Renal cortex interstitium (tissue), 15 donors: ENCODE measurements at places on chromosomes 2 and 18.

- no peak for DNase-seq
Measured at GRCh38 chr18:54479365-54479764, 111.7 kb upstream of the DYNAP start.

- no peak for DNase-seq
Measured at GRCh38 chr2:172307800-172308199, 119.6 kb upstream of the ITGA6 start.

DNA sequence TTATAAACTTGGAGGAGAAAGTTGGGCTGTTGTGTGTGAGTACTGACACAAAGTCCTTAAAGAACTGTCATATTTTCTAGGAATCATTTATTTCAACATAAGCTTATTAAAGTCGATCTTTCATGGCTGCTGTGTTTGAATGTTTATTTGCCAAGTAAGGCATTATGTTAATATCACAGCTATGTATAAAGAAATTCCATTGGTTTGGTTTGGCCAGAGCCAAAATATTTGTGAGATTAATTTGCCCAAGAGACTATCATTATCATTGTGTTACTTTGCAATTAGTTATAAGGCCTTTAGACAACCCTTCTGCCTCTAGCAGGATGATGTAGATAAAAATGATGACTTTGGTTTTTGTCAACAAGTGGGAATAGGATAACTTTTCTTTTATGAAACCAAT is 240.6 kb upstream of the NT5C1B start:
- no peak for DNase-seq

GRCh38 chr2:219902891-219903552 is 275.6 kb downstream of the SLC4A3 start:
- DNase-seq: peak; percentile 28

GRCh38 chr18:55114876-55115275 is 155.6 kb upstream of the CCDC68 start:
- DNase-seq: no peak

GRCh38 chr2:192029089-192029488 is 165.6 kb downstream of the TMEFF2 start:
- no peak for DNase-seq

- no peak for DNase-seq
Measured at GRCh38 chr2:235505181-235505741, 11.4 kb downstream of the AGAP1 start.

DNA sequence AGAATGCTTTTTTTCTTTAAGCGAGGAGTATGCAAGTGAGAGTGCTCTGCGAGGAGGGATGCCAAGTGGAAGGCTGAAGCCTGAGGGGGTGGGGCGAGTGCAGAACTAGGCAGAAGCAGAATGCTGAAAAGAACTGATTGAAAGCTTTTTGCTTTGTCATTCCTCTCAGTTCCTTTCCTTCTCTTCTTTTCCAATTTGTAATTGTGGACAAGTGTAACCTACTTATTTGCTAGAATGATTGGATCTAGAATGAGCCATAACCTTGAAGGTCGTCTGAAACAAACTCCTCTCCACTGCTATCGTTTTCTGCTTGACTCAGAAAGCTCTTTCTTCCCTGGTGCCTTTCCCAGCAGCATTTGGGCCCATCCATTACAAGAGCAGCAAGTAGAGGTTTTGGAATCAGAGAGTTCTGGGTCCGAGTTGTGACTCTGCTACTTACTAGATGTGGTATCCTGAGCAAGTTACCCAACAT is 115.3 kb downstream of the METTL8 start:
- no peak for DNase-seq

DNA sequence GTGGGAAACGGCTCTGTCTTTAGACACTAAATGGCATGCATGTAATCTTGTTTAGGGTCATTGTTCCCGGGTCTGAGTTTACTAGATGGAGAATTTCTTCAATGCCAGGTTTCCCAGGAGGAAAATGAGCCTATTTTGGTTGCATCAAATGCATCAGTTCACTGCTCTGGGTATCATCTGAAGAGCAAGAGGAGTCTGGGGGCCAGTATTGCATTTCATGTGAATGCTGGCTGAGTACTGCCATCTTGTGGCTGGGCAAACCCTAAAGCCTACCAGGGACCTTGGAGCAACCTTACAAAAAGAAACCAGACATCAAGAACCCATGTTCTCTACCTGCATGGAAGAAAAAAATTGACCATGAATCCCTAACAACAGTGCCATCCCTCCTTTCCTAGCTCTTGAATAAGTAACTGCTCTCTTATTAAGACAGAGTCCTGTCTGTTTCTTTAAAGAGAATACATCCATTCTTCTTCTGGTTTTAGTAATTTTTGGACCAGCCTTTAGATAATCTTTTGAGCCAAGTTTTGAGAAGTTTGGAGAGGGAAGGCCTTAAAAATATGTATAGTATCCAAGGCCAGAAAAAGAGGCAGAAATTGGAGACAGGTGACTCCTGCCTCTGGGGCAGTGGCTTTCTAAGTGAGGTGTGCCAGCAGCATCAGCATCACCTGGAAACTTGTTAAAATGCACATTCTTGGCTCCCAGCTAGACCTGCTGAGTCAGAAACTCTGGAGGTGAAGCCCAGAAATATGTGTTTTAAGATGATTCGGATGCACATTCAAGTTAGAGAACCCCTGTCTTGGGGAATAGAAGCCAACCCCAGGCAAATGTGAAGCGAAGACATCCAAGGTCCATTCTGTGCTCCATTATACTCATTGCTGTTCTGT is 261.0 kb upstream of the CXCR4 start:
- peak; percentile 28 for DNase-seq

DNA sequence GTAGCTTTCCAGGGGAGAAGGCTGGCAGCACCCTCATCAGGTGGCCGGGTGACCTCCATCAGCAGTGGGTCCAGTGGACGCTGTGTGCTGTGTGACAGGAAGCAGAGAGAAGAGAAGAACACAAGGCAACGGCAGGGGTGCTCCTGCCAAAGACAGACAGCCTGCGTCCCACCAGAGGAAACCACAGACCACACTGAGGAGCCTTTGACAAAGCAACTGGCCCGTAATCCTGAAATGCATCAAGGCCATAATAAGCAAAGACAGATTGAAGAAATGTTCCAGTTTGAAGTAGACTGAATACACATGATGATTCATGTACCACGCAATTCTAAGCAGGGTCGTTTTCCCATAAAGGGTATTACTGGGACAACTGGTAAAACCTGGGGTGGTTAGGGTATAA is 172.4 kb downstream of the FBXO15 start:
- no peak for DNase-seq

DNA sequence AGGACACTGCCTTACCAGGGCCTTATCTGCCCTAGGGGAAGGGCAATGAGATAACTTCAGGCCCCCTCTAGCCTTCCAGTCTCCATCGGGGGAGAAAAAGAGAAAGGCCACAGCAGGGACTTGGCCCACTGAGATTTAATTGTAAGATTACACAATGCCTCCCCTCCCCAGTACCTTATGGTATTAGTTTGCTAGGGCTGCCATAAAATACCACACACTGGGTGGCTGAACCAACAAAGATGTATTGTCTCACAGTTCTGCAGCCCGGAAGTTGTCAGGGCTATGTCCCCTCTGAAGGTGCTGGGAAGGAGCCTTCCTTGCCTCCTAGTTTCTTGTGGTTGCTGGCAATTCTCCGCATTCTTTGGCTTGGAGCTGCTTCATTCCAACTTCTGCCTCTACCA is 34.8 kb upstream of the SPATA3 start:
- DNase-seq: no peak

DNA sequence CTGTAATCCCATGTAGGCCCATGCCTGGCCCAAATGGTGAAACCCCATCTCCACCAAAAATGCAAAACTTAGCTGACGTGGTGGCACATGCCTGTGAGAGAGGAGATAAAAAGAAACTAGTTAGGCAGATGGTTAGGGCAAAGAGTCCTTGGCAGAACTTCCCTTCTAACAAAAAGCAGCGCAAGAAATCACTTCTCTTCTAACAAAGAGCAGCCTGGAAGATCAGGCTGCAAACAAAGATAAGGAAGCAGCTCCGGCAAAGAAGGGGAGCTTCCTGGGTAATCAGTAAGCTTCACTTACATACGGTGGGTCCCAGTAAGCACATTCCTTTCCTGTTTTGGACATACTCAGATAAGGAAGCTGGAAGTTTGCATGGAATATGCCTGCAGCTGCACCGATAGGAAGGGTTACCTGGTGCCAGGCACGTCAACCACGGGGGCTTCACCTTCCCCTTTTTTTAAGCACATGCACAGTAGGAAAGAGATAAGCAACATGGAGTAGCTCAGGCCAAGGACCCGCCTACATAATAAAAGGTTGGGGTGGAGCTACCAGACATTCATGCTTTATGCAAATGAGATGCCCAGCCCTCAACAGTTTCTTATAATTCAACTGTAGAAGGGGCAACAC is 61.0 kb upstream of the SLC25A52 start:
- DNase-seq: no peak

GRCh38 chr2:32678825-32679224 is 51.0 kb downstream of the TTC27 start:
- no peak for DNase-seq

DNA sequence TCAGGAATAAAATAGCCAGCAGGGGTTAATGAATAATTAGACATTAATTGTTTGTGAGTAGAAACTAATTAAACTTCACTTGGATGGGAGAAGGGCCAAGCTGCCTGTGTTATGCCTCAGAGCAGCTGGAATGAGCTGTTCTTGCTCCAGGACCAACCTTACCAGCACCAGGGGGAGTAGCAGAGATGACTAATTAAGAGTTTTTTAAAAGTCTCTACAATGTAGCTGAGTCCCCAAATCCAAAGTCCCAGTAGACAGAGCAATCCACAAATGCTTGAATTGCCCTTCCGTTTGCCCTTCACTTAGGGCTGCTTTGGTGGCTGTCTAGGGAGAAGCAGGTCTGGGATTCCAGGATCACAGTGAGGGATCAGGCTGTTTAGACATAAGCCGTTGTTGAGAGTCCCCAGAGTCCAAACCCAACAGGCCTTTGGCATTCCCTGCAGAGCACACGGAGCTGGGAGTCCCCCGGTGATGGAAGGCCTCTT is 59.4 kb downstream of the RHOB start:
- no peak for DNase-seq

- no peak for DNase-seq
Measured at GRCh38 chr2:157477919-157478318, 34.0 kb upstream of the CYTIP start.

DNA sequence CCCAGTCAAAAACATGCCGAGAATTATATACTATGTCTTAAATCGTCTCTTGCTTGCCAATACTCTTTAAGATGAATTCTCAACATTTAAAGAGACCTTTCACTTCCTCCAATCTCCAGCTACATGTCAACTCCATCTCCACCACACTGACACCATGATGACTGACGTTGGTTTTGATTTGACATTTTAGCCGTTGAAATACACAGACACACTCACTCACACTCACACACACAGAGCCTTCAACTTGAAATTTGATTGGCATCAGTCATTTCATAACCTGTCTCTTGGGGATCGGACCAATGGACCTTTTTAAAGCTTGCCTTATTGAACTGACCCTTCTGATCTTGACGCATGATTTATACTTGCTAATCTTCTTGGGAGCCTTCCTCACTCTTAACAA is 230.8 kb upstream of the PIK3C3 start:
- DNase-seq: no peak

DNA sequence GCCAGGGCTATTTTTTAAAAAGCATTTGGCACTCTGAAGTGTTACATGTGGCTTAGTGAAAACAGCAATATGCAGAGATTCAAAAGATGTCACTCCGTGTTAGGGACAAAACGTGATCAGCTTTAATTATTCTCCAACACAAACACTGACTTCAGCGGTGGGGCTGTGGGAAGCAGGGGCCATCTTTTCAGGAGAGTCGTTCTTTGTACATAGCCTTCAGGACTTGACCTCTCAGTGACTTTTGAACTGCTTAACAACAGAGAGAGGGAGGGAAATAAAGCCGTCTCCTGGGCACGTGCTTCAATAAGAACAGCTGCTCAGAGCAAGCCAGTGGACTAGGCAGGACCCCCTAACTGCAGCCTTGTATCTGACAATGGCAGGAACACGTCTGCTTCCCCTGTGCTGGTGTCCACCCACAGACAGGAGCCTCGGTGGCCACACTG is 95.0 kb upstream of the HDAC4 start:
- DNase-seq: no peak

GRCh38 chr18:70432804-70433400 is 144.1 kb downstream of the SOCS6 start:
- DNase-seq: no peak

GRCh38 chr2:172279214-172279613 is 148.2 kb upstream of the ITGA6 start:
- no peak for DNase-seq

GRCh38 chr2:199470672-199471442 is 13.1 kb upstream of the SATB2 start:
- DNase-seq: no peak

DNA sequence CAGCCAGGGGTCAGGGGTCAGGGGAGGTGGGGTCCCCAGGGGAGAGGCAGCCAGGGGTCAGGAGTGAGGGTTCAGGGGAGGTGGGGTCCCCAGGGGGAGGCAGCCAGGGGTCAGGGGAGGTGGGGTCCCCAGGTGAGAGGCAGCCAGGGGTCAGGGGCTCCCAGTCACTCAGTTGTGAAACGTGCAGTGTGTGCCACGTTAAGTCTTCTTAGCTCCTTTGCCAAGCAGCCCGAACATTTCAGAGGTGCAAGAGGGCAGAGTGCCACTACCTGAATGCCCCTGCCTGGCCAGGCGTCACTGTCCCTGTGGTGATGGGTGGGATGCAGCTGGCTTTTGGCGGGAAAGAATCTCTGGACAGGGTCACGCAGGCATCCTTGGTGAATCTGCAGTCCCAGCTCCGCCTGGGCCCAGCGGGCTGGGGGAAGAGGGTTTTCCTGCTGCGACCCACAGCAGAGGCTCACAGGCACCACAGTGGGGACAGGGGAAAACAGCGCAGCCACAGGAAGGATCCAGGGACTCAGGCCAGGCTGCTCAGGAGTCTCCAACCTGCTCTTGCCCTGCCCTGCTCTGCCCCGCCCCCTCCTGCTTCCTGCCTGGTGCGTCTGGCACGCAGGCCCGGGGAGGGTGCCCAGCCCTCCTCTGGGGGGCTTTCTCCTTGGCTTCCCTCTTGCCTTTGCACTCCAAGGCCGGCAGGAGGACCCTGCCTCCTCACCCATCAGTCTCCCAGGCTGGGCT is 188.3 kb downstream of the TWIST2 start:
- DNase-seq: no peak

DNA sequence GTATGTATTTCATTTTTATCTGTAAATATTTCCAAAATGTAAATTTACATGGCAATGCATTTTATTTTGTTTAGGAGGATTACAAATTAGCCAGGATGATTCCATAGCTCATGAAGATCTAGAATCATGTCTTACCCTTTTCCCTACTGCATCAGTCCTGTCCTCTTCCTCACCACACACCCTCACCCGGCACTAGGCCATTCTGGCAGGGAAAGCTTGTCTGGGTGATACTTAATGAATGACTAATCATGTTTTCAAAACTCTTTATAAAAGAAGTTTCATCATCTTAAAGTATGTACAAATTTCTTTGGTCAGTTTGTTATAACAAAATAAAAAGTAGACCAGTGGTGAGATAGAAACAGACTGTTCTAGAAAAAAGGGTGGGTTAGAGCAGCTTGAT is 283.3 kb upstream of the VWC2L start:
- no peak for DNase-seq

- DNase-seq: no peak
Measured at GRCh38 chr2:161070693-161071479, 89.3 kb upstream of the TANK start.
